Cardiac muscle cell (in vitro differentiated cells and primary cell): ENCODE measurements at places on chromosomes 5 and 9.

- DNase-seq: no peak
- H3K36me3 ChIP-seq: no peaks in the 10 kb centered on the region
- H3K4me3 ChIP-seq: no peak overlapping the region
These were observed 739.0 kb downstream of the DTWD2 start for GRCh38 chr5:118249386-118249785.

- no peaks in the 10 kb centered on the region for H3K4me1 ChIP-seq
- peak; percentile 39 for DNase-seq
- no peak overlapping the region for H3K27ac ChIP-seq
- H3K27me3 ChIP-seq: no peaks in the 10 kb centered on the region
- H3K36me3 ChIP-seq: no peaks in the 10 kb centered on the region
- no peak overlapping the region for H3K4me3 ChIP-seq
These were observed 44.7 kb upstream of the DMAC1 start for GRCh38 chr9:7844242-7844641.

- no peaks in the 10 kb centered on the region for H3K36me3 ChIP-seq
- H3K4me3 ChIP-seq: no peak overlapping the region
- DNase-seq: no peak
- no peaks in the 10 kb centered on the region for H3K27me3 ChIP-seq
- no peaks in the 10 kb centered on the region for H3K4me1 ChIP-seq
These were observed 31.1 kb downstream of the GCNT4 start for GRCh38 chr5:75021219-75021618.

- peaks cover 19% of the 10 kb centered on the region for H3K4me1 ChIP-seq
- no peaks in the 10 kb centered on the region for H3K27me3 ChIP-seq
- H3K36me3 ChIP-seq: peaks cover 27% of the 10 kb centered on the region
- DNase-seq: peak; percentile 59
- H3K27ac ChIP-seq: peak overlapping the region; percentile 64
These were observed 7.1 kb downstream of the FPGS start for GRCh38 chr9:127809540-127810377.

GRCh38 chr9:128384801-128385495, 13.8 kb downstream of the URM1 start:
- peaks cover 2% of the 10 kb centered on the region for H3K27me3 ChIP-seq
- H3K27ac ChIP-seq: no peak overlapping the region
- DNase-seq: no peak
- H3K4me1 ChIP-seq: peaks cover 9% of the 10 kb centered on the region

GRCh38 chr9:15722888-15723287, 170.0 kb downstream of the CCDC171 start:
- H3K4me1 ChIP-seq: no peaks in the 10 kb centered on the region
- H3K4me3 ChIP-seq: no peak overlapping the region
- no peak for DNase-seq
- H3K36me3 ChIP-seq: no peaks in the 10 kb centered on the region
- no peaks in the 10 kb centered on the region for H3K27me3 ChIP-seq

DNA sequence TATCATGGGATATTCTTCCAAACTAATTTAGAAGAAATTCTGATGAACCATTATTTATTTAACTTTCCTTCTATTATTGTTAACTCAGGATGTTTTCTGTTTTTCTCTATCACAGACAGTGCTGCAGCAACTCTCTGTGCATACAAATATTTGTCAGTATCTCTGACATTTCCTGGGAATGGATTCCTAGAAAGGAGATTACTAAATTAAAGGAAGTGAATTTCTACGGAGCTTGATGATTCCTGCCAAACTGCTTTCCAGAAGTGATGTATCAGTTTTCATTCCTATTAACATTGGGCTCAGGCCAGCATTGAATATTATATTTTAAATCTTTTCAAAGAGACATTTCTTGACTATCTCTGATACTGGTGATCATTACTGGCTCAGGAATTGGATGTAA, 26.0 kb upstream of the MAST4 start:
- H3K4me3 ChIP-seq: no peak overlapping the region
- H3K4me1 ChIP-seq: no peaks in the 10 kb centered on the region
- no peaks in the 10 kb centered on the region for H3K27me3 ChIP-seq
- H3K27ac ChIP-seq: no peak overlapping the region
- DNase-seq: no peak

- H3K4me1 ChIP-seq: no peaks in the 10 kb centered on the region
- DNase-seq: no peak
- H3K27ac ChIP-seq: no peak overlapping the region
- no peaks in the 10 kb centered on the region for H3K36me3 ChIP-seq
These were observed 259.2 kb downstream of the PDZD2 start for GRCh38 chr5:31898036-31898632.

DNA sequence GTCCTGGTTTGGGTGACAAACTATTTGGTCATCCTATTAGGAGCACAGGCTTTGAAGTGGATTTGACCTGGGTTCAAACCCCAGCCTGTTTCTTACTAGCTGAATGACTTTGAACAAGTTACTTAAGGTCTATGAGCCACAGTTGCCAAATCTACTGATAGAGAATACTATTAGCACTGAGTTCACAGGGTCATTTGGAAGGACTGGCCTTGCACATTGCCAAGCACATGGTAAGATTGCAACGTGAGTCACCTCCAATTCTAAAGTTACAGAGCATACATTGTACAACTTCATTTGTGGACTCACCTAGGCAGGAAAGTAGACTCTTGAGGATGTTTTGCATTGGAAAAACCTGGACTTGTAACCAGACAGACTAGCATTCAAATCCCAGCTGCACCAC, 38.9 kb downstream of the MFAP3 start:
- H3K36me3 ChIP-seq: no peaks in the 10 kb centered on the region
- peaks cover 46% of the 10 kb centered on the region for H3K27me3 ChIP-seq
- H3K4me3 ChIP-seq: no peak overlapping the region
- DNase-seq: peak; percentile 77
